ENCODE measurements at places on chromosomes 2 and 18.

DNA sequence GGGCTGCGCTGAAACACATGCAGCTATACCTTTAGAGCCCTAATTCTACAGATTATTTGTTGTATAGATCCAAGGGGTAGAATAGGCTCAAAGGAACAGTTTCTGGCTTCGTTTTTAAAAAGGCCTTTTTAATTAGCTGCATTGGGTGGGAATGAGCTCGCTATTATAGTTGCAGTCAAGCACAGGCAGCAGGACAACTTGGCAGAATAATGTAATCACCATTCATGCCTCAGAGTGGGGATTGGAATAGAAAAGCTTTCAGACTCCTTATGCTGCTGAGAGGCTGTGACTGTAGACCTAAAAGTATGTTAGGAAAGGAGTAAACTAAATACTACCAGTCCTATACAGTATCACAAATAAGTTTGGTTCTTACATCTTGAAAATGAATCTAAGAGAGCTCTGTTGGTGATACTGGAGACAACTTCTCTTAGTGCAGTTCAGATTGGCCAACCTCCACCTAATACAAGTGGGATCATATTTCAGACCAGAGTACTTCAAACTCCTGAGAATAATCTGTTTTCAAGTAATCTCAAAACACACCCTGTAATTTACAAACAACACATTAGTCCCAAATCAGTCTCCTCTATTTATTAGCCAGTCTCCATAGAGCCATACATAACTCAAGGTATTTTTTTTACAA is 121.4 kb downstream of the ANTXR1 start:
- DNase-seq = no peak

- DNase-seq = no peak
Measured at GRCh38 chr2:61693744-61694143, 155.6 kb upstream of the XPO1 start.

DNA sequence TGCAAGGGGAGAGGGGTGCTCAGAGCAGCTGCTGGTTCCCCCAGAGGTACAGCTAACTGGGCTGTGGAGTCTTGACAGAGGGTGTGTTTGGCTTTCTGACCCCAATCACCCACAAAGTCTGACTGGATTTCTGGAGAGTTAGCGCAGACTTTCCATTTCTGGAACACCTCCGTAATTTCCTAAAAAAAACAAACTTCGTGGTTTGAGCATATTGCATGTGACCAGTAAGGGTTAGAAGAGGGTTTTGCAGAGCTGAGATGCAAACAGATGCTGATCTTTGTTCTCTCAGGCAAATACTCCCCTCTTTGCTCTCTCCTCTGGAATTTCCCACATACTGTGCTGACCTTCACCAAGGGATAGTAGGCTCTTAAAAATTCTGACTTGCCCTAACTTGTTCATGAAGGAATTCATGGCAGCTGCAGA is 44.5 kb upstream of the TMEM247 start:
- DNase-seq = no peak

DNA sequence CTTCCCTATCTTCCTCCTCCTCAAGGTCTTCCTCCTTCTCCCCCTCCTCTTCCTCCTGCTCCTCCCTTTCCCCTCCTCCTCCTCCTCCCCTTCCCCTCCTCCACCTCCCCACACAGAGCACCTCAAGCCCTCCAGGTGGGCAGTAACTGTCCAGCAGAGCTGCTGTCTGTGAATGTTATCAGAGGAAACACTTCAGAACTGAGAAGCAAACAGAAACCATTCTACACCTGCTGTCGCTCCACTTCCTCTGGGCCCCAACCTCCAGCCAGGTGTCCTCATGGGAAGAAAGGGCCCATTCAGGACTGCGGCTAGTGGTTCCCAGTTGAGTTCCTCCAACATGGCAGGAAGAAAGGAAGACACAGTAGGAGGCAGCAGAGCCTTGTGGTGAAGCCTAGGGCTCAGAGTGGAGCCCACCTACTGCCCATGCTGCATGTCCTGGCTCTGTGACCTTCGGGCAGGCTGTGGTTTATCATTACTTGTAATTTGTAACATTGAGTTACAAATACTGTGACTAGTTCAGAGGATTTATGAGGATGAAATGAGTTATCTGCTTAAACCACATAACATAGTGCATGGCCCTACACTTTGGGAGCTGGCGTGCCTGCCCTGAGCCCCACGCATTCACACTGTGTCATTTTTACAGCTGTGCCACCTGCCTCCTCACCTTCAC is 165.9 kb upstream of the ID2 start:
- no peak for DNase-seq

DNA sequence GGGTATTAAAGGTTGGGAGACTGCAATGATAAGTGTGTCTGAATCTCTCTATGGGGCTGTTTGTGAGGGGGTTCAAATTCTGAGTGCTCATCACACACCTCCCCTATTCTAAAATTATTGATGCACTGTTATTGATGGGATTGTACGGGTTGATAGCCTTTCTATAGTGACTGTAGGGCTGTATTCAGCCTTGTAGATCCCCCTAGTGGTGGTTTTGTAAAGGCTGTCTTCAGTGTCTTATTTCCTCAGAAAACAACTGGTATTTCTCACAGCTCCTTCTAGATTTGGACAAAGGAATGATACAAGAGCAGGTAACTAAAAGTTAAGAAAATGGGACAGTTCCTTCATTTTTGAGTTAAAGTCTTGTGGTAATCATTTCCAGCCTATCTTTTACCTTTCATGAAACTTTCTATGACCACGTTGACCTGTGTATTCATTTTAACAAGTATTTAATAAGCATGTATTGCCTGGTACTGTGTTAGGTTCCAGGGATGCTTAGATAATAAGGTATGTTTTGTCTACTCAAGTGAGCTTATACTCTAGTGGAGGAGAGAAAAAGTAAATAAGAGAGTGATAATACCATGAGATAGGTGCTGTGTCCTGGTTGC is 21.2 kb downstream of the SMAD4 start:
- no peak for DNase-seq

- DNase-seq = no peak
Measured at GRCh38 chr2:54634564-54635511, 88.6 kb upstream of the EML6 start.

- no peak for DNase-seq
Measured at GRCh38 chr2:1022178-1022577, 71.5 kb downstream of the SNTG2 start.

DNA sequence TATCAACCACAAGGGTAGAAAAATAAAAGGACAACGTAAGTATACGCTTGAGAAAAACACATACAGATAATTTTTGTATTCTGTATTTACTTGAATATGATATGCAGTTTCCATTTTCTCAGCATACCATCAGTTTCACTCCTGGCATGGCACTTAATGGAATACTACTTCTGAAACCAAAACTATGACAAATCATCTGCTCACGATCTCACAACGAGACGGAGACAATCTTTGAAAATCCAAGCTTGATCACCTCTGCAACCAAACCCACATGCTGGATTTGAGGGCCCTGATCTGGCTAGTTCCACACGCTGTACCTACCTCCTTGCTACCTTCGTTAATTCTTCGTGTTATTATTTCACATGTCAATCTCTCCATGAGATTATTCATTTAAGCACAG is 387.6 kb downstream of the NBAS start:
- DNase-seq = no peak

DNA sequence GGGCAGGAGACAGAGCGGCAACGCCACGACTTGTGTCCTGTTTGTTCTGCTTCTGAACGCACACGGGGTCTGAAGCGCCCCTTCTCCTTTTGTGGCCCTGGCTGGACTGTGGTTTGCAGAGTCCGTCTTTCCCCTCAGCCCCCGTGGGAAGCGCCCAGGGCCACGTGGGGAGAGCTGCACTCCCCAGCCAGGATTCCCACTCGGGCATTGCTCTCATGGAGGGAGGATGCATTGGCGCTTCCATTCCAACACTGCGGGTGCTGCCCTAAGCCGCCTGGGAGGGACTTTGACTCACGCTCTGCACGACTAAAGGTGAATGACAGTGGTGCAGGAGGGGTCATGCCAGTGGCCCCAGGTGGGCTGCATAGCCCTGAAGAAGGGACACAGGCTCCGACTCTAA is 52.5 kb downstream of the TIMM21 start:
- no peak for DNase-seq

DNA sequence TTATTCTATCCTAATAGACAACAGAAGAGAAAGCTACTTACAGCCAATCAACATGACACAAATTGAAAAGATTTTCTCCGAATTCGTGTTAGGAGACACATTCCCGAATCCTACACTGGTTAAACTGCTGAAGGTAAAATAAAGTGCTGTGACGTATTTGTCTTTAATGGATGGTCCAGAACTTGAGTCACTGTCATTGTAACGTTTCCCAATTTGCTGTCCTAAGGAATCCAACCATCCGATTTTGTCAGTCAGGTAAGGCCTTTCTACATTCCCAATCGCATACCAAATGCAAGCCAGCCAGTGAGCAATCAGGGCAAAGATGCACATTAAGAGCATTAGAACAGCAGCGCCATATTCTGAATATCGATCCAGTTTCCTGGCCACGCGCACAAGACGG is 91.2 kb downstream of the GCA start:
- DNase-seq = no peak

DNA sequence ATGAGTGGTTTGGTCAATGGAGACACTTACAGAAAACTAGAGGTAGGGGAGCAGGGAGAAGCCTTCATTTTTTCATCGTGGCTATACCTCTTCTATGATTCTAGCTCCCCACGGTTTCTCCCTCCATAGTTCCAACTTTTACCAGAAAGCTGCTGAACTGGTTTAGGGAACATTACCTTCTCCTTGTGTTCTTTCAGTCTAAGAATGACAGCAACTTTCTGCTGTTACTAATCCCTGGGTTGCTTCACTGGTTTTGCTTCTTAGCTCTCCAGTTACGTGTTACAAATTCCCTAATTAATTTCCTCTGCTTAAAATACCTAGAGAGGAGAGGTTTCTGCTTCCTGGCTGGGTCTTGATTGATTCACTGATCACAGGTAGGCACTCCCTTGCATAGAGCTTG is 499.9 kb downstream of the SLC4A3 start:
- no peak for DNase-seq

DNA sequence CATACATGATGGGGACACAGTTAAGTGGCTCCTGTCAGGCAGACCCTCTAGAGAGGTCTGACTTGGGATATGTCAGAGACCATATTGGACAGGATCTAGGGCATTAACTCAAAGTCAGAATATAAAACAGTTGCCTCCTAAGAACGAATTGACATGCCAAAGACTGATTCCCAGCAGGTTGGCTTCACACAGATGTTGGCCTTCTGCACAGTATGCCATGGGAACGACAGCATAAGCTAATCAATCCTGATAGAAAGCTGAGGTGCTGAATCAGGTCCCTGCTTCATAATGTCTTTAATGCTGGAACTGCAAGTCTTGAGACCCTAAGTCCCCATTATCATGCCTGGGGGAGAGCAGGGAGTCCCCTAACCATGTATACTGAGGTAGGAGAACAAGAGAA is 165.1 kb downstream of the SRBD1 start:
- no peak for DNase-seq

- DNase-seq = no peak
Measured at GRCh38 chr18:11392292-11392691, 217.1 kb upstream of the SLC35G4 start.

GRCh38 chr2:74026687-74027241 is 42.1 kb downstream of the TET3 start:
- no peak for DNase-seq

DNA sequence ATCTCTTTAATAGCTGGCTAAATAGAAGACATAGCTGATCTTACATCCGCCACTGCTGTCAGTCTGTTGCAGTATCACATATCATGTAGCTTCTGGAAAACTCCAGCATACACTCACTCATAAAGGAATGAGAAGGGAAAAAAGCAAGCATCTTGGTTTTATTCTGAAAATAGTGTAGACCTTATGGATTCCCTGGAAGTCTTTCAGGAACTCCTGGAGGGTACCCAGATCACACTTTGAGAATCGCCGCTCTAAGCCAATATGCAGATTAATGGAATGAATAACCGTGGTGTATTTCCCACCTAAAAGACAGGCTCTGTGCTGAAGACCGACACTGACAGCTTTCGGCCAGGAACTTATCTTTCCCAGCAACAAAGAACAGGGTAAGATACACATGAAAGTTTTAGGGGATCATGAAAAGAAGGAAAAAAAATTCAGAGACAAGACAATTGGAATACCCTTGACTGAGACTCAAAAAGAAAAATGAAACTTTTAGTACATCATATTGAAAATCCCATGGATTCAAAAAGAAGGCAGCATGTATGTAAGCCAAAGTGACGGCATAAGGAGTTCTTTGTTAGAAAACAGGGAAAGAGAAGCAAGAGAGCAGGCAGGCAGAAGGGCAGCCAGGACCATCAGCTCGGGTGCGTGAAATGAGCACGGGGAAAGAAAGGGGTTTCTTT is 56.4 kb upstream of the SEC11C start:
- DNase-seq = no peak

DNA sequence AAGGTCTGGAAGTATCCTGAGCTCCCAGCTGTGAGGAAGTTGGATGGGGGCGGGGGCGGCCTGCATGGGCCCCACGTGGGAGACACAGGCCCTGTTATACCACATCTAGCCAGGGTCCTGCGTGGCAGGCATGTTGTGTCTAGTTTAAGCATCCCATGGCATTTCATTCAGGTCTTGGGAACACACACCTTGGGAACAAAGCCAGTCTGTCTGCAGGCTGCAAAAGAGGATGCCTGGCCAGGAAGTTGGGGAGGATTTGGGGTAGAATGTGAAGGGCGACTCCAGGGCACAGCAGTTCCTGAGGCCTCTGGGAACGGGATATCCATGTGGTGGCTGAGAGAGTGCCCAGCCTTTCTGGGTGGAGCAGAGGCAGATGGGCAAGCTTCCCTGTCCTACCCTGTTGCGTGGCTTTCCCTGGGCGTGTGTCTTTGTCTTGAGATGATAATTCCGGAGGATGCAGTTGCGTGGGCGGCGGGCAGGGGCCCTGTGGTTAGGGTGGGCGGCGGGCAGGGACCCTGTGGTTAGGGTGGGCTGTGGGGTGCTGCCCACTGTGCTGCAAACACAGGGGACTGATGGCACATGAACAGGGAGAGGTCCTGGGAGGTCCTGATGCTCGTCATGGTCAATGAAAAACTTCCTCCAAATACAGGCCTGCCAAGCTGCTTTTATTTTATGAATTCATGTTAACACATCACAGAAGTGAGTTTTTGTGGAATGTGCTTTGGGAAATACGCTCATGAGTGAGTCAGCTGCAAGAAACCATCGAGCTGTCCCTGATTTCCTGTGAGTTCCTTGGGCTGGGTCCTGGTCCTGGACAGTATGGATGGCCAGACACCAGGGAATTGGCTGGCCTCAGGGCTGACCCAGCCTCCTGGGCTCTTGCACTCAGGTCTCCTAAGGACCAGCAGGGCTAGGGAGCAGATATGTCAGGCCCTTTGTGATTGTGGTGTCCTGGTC is 90.0 kb upstream of the HS6ST1 start:
- no peak for DNase-seq

DNA sequence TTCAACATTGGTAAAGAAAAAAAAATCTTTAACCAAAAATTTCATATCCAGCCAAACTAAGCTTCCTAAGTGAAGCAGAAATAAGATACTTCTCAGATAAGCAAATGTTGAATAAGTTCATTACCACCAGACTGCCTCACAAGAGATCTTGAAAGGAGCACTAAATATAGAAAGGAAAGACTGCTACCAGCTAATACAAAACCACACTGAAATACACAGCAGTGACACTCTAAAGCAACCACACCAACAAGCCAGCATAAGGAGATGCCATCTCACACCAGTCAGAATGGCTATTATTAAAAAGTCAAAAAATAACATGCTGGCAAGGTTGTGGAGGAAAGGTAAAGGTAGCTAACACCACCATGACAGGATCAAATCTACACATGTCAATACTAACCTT is 74.0 kb upstream of the LHCGR start:
- no peak for DNase-seq

- DNase-seq = no peak
Measured at GRCh38 chr18:76265497-76266235, 229.4 kb downstream of the ZNF516 start.

GRCh38 chr18:67273288-67273687 is 243.2 kb downstream of the DSEL start:
- no peak for DNase-seq
